ENCODE measurements at places on chromosomes 7 and 10.

DNA sequence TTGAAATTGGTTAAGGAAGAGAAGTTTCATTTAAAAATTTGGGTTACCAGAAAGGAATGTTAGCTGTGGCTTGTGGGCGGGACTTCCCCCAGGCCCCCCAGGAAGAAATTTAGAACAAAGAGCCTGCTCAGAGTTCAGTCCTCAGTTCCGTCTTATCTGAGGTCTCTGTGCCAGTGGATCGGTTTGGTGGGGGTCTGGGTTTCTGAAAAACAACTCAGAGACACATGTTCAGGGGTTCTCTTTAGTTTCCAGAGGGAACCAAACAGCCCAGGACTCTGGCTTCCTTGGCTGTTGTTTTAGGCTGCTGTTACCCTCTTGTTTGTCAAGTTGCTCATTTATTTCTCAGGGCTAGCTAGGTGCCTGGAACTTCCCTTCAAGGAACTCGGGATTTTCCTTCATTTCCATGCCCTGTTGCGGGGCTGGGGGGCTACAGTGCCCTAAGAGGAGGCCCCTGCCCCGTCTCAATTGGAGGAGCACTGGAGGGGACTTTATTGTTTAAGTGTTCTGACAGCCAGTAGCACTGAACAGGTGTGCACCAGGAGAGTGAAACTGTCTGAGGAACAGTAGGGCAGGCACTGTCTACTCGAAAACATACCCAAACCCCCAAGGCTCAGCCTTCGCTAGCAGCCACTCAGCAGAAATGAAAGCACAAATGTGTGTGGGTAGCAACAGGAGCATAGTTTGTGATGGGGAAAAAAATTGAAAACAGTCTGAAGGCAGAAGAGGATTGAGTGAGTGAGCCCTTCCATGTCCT, 59.9 kb downstream of the ALOX5 start:
- no peak for DNase-seq

DNA sequence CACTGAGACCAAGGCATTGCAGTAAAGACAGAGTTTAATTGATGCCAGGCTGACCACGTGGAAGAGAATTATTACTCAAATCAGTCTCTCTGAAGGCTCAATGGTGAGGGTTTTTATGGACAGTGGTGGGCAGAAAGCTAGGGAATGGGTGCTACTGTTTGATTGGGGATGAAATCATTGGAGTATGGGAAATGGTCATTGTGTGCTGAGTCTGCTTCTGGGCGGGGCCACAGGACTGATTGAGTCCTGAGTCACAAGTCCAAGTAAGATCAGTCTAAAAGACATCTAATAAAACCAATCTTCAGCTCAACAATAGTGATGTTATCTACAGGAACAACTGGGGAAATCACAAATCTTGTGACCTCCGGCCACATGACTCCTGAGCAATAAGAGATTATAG, 868.4 kb downstream of the SORCS3 start:
- DNase-seq = no peak

DNA sequence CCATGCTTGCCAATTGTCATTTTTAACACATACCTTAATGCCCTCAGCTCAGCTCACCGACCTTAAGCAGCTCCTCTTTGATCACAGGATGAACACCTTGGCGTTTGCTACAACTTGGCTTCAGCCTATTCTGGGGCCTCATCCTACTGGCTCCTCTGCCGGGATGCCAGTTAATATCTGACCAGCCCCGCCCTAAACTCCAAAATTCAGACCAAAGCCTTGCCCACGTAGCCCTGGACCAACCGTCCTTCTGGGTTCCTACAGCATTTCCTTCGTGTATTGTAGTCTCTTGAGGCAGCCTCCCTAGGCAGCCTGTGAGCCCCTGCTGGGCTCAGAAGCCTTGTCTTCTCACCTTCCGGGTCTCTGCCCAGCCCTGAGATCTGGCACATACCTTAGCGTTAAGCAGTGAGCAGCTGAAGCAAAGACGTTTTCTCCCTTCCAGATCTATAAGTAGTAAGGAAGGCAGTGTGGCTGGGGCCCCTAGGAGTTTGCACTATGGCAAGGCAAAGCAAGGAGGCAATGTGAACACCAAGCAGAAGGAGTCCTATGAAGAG, 836 bp downstream of the ENO4 start:
- DNase-seq = no peak

DNA sequence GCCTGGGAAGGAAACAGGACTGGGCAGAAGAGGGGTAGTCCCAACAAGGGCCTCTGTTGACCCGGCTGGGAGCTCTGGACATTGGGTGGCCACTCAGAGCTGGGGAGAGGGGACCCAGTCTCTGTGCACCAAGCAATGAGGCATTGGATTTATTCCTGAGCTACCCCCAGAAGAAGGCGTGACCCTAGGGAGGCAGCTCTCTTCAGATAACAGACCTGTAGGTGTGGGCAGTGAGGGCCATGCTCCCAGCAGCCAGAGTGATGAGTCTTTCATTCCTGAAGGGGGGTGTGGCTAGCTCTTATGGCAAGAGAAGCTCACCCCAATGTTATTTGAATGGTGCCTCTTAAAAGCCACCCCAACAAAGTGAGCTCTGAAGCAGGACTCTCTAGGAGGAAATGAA, 20.4 kb downstream of the TEX36 start:
- DNase-seq = no peak

DNA sequence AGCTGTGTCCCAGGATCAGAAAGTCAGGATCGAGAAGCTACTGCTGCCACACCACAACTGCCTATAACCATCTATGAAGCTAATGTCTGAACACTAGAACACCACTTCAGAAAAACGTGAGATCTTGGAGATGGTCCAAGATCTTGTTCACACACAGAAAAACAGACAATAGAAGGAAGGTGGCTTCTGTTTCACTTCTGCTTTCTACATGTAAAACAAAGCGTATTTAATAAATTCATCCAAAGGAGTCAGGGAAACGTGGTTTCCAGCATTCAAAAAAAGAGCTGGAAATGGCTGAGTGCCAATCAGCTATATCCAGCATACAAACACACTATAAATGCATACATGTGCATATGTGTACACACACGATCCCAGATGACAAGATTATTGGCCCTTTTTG, 70.2 kb upstream of the CCDC71L start:
- DNase-seq = peak; percentile 18

- DNase-seq = no peak
Measured at GRCh38 chr10:115921795-115922194, 351.2 kb downstream of the GFRA1 start.

DNA sequence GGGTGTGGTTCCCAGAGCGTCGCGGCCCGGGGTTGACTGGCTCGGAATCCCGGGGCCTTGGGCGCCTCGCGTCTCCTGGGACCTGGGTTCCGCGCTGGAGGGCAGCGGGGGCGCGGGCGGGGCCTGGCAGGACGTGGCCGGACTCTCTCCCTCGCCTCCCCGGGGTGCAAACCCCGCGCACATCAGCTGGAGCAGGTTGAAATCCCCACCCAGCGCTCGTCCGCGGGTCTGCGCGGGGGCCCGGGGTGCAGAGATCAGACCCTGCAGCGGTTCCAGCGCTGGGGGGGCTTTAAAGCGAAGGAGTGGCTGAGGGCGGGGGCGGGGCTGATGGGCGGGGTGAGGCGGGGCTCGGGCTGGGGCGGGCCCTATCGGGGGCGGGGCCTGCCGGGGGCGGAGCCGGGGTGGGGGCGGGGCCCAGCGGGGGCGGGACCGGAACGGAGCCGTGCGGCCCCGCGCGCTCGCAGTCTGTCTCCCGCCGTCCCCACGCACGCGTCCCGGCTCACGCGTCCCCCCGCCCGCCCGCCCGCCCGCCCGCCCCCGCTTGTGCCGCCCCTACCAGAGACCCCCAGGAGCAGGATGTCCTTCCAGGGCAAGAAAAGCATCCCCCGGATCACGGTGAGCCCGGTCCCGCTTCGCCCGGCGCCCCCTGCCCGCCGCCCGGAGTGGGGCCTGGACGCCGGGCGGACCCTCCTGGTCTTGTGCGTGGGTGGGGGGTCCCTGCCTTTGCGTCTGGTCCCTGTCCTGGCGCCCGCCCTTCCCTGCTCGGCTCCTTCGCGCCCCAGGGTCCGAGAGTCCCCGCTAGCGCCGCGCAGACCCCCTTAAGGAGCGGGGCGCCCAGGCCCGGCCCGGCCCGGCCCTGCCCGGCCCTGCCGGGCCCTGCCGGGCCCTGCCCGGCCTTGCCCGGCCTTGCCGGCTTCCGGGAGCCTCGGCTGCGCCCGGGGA, at the start of gene DPYSL4:
DPYSL4 (plus strand) TSS at position 461 of the 942 bp plus-strand sequence; CDS start at position 577, 116 bp downstream.
- no peak for DNase-seq

- no peak for DNase-seq
Measured at GRCh38 chr10:2921956-2922680, 145.2 kb upstream of the PFKP start.

DNA sequence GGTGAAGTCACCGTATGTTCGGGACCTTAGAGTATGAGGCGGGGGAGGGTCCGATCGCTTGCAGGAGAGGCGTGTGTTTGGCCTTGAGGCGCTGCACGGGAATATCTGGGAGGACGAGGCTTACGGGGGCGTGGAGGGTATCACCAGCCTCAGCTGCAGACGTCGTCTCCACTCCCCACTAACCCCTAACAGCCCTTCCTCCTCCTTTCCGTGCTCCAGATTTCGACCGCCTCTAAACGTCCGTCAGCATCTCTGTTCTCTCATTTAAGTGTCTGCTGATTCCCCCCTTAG, 23.5 kb upstream of the ZNF12 start:
- DNase-seq = peak; percentile 38

DNA sequence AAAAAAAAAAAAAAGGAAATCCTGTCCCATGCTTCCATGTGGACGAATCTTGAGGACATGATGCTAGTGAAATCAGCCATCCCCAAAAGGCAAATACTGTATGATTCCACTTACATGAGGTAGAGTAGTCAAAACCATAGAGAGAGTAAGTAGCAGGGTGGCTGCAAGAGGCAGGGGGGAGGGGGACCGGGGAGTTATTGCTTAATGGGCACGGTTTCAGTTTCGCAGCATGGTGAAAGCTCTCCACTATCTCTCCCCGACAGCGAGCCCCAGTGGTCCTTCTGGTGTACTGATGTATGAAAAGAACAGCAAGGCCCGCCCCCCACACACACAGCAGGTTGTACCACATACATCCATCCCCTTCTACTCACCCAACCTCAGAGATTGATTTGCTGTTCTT, 32.8 kb downstream of the NOD1 start:
- DNase-seq = peak; percentile 27

DNA sequence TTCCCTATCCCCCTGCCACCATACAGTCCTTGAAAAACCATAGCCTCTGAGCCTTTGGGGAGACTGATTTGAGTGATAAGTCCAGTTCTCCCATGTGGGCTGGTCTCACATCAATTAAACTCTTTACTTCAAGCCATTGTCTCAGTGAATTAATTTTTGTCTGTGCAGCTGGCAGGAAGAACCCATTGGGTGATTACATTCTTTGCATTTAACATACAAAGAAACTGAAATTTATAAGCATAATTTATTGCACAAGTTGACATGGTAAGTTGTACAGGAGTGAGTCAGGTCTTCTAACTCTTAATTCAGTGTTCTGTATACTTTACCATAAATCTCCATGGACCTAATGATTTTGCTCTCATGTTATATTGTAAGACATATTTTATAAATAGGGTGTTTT, 1613.0 kb upstream of the LRRTM3 start:
- DNase-seq = no peak

GRCh38 chr7:74254858-74255379, 720 bp upstream of the RFC2 start:
- no peak for DNase-seq

DNA sequence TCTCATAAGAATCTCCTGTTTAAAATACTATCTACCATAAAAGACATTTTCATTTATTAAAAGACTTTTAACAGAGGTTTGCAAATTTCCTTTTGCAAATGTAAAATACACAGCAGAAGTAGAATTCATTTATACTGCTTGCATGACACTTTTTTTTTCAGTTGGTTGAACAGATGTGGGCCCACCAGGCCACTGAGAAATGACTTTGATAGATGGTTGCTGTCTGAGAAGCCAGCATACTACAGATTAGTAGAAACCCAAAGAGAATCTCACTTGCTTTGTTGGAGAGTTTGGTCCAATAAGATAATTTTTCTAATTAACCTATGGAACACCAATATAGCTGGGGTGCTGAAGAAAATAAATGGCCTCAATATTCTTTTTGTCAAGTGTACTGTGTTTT, 66.3 kb downstream of the PHF14 start:
- DNase-seq = no peak

DNA sequence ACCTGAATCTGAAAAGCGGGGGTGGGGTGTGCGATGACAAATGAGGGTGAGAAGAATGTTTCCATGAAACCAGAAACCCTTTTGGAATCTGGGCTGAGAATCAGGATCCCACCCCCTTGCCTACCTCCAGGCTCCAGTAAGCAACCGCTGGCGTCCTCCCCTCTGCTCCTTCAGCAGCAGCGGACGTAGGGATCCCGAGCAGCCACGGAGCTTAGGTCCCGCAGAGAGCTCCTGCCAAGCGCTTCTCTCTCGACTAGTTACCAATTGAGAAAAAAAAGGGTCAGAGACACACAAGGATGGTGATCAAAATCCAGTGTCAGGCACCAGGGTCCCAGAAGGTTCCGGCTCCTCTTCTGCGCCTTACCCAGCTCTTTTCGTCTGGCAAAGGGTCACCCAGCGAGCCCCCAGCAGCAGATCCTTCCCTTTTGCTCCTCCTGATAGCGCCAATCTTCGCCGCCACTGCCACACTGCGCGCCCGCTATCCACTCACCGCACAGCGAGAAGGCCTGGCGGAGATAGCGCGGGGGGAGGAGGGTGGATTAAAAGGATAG, 733.5 kb downstream of the ZWINT start:
- peak; percentile 19 for DNase-seq

DNA sequence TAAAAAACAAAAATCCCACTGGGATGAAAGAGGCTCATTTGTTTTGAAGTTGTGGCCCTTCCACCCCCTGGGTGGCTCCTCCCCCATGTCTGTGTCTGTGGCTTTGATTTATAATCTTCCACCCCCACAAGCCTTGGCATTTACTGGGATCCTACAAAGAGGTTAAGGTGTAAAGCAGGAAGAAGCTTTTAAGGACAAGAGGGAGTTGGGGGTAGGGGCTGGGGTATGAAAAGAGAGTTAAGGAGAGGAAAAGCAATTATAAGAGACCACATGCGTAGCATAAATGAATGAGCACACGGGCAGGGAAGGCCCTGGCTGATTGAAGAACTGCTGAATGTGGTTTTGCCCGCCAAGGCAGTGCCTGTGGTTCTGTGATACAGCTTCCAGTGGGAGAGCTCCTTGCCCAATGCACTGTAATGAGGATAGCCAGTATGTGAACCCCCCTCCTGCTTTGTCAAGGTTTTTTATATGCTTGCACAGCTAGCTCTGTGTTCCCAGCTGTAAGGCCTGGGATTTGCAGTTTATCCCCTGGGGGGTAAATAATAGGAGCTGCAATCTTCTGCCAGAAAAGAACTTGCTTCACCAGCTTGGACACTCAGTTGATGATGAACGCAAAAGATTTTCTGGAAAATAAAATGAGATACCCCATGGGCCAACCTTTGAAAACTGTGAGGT, 34.7 kb upstream of the KMT2E start:
- no peak for DNase-seq

DNA sequence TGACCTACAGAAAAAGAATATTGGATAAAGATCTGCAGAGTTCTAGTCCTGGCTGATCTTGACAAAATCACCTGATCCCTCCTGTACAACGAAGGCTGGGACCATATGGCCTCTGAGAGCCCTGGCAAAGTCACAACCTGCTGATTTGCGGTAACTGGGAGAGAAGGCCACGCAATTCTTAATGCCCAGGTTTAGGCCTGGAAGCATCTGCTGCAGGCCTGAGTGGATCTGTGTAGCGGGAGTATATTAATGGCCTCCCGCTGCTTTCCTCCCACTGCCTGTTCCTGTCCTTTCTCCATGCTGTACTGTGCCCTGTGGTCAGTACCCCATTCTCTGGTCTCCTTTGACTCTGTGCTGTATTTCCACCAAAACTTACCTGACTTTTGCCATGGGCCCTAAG, 24.2 kb downstream of the AKR1B1 start:
- DNase-seq = no peak

Measured in tongue (tissue), 3 donors.